ENCODE measurements at places on chromosomes 2 and 18. TPM values are rescaled to one million over a fixed set of nuclear protein-coding genes. Genes with fewer than 3 reads are reported as not detected.

The LRRC30 gene
- total RNA-seq = not detected

The M1AP gene
- not detected for total RNA-seq

The SDC1 gene
- total RNA-seq = 0.10 TPM

The APCDD1 gene
- not detected for total RNA-seq

The ST6GAL2 gene
- total RNA-seq = not detected

The LYG2 gene
- not detected for total RNA-seq

The COMMD1 gene
- 23.5 TPM for total RNA-seq

The MRO gene
- total RNA-seq = not detected

The PLB1 gene
- 0.99 TPM for total RNA-seq

The ERFE gene
- 0.10 TPM for total RNA-seq

The VIT gene
- not detected for total RNA-seq

The MTIF2 gene
- 26.9 TPM for total RNA-seq

The ZEB2 gene
- total RNA-seq = 1.4 TPM

The FOXI3 gene
- not detected for total RNA-seq

The ZBTB7C gene
- total RNA-seq = 0.53 TPM

The ACADL gene
- not detected for total RNA-seq

The IL1R1 gene
- total RNA-seq = 0.55 TPM

The CTLA4 gene
- 20.4 TPM for total RNA-seq

The IL1B gene
- total RNA-seq = not detected

All from activated naive CD4-positive, alpha-beta T cell treated with anti-CD3 and anti-CD28 coated beads, Interleukin-2, amount 10 ng/mL, durations not matched to agents 5 hours and 36 hours (primary cell).